Left hindlimb (tissue), 1 donor: ENCODE measurements at places on chromosomes 4 and X.

GRCh38 chr4:79141530-79141929, 184.3 kb downstream of the NAA11 start:
- no peak for DNase-seq

GRCh38 chr4:159871141-159871540, 768.3 kb downstream of the RAPGEF2 start:
- DNase-seq: no peak

- DNase-seq: no peak
Observed at GRCh38 chr4:57710053-57710452, 599.9 kb upstream of the IGFBP7 start.

GRCh38 chrX:109859651-109860050, 126.6 kb upstream of the ACSL4 start:
- DNase-seq: no peak

DNA sequence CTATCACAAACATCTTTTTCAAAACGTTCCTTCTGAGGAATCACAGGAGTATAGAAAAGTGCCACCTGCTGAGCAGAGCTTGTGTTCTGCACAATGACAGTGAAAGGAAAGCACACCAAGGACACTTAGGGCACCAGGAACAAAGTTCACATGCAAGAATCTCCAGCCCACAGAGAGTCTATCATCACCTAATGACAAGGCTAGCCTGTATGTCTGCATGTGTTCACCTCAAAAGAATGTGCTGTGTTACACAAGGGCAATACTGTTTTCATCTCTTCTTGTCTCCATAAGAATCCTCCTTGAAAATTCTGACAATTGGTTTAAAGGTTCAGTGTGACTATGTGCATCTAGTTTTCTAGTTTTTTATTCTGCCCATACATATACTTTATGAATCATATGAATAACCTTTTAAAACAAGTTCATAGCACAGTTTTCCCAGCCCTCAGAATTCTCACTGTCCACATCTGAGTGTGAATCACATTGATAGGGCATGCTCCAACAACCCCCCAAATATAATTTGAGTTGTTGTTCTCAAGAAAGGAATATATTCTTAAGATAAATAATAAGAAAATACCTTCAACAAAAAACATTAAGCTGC, 118.0 kb downstream of the PWWP3B start:
- DNase-seq: no peak

DNA sequence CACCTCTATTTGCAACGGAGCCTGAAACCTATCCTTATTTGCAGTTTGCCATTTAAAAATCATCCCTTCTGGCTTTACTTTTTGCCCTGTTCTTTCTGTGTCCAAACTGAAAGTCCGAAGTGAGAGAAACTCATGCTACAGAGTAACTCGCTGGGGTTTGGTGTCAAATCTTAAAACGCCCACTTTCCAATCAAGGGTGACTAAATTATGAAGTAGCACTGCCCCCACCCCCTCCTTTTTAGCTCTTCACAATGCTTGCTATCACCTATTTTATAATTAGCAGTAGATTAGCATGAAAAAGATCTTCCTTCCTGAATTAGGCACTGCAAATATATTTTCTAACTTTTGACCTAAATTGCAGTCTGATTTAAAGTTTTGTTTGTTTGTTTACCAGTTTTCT, 52.5 kb downstream of the VGLL1 start:
- DNase-seq: no peak

DNA sequence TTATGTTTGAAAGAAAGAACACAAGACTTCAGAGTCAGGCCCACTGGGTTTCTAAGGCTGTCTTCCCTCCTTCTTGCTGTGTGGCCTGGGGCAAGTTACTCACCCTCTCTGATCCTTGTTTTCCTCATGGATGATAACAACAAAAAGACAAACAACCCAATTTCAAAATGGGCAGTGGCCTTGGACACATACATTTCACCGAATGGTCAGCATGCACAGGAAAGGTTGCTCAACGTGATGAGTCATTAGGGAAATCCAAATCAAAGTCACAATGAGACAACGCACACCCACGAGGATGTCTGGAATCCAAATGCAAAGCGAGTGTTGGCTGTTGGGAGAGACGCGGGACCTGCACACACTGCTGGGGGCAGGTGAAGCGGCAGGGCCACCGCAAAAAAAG, 50.8 kb upstream of the PPP2R2C start:
- no peak for DNase-seq

- no peak for DNase-seq
Observed at GRCh38 chr4:110487873-110488272, 11.9 kb downstream of the ENPEP start.

- no peak for DNase-seq
Observed at GRCh38 chrX:68658530-68658929, 11.1 kb downstream of the STARD8 start.

- DNase-seq: no peak
Observed at GRCh38 chr4:16225167-16225862, 956 bp downstream of the TAPT1 start.

DNA sequence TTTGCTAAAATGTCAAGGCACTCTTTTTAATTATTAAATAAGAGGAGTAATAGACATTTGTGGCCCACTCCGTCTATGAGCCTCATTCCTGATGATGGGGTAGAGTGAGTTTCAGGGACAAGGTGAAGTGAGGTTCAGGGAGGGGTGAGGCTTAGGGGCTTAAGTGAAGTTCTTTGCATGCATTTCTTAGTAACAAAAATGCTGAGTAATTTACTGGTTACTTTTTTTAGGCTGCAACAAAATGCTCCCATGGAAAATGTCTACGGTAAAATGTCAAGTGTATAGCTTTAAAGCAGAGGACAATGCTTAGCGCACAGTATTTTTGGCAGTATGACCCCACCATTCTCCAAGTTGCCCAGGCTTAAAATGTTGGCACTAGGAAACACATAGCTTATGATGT, 2.0 kb upstream of the USO1 start:
- DNase-seq: no peak

- peak; percentile 75 for DNase-seq
Observed at GRCh38 chr4:149136951-149137620, 678.6 kb downstream of the IQCM start.

DNA sequence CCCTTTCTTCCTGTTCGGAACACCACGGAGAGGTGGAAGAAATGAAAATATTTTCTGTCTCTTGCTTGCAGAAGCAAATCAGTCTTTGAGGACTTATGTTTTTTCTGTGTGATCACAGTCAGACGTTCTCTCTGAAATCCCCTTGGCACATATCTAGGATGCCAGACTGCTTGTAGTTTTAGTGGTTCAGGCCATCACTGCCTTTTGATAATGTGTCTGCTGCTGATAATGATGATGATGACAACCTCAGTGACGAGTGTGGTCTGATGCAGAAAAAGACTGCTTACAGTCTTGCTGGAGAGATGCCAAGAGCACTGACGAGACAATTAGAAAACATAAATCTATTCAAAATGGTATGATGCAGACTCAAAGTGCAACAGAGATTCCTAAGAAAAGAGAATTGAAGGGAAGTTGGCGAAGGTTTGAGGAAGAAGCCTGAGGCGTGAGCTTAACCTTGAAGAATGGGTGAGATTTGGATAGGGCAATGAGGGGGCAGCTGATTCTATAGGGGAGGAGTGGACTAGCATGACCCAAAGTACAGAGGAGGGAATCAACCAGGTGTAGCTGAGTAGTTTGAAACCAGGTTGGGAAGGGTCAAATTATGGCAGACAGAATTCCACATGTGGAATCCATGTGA, 7.9 kb downstream of the RAB33A start:
- no peak for DNase-seq

- no peak for DNase-seq
Observed at GRCh38 chrX:39682778-39683177, 415.0 kb downstream of the BCOR start.

- peak; percentile 68 for DNase-seq
Observed at GRCh38 chr4:8898419-8898818, 26.8 kb upstream of the HMX1 start.

DNA sequence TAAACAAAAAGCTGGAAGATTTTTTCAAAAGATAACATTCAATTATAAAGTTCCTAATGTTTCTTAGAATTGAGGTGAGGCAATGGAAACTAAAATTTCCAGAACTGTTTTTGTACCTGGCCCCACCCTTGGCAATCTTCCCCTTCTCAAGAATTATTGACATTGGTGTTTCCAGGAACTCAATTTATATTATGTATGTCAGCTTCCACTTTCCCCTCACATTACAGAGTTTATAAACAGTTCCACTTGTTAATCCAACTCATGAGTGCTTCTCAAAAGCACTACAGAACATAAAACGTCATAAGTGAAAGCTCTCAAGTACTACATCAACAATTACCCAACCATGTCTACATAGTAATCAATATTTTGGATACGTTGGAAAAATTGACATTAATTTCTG, 107.4 kb downstream of the FAM13A start:
- DNase-seq: no peak

DNA sequence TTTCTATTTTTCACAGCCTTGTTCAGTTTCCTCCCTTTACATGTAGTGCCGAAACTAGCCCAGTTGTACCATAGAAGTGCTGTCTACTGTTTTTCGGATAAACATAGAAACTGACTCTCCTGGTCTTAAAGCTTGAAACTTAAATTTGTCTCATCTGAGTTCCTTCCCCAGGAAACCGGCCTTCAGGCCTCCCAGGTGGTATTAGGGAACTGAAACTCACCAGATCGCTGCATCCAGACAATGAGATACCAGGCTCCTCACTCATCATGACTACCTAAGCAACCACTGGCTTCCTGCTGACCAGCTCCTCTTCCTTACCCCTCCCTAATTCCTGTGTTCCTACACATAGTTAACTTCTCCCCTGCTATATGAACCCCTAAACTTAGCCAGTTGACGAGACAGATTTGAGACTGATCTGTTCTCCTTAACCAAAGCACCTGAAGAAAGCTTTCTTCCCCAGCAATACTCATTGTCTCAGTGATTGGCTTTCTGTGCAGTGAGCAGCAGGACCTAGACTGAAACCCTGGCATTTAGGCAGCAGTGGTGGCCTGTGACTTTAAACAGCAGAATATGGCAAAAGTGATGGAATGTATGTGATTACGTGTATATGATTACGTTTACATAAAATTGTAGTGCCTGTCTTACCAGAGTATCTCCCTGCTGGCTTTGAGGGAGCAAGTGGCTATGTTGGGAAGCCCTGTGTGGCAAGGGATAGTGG, 959.1 kb upstream of the LCORL start:
- no peak for DNase-seq

DNA sequence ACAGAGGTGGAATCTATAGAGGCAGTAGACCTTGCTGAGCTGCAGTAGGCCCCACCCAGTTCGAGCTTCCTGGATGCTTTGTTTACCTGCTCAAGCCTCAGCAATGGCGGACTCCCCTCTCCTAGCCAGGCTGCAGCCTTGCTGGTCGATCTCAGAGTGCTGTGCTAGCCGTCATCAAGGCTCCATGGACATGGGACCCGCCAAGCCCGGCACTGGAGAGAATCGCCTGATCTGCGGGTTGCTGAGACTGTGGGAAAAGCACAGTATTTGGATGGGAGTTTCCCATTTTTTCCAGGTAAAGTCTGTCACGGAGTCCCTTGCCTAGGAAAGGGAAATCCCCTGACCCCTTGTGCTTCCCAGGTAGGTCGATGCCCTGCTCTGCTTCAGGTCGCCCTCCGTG, 124.8 kb upstream of the KLF8 start:
- DNase-seq: no peak

- no peak for DNase-seq
Observed at GRCh38 chr4:55032179-55032578, 93.2 kb downstream of the KDR start.

GRCh38 chr4:74886484-74886883, 46.4 kb upstream of the PARM1 start:
- no peak for DNase-seq
